ENCODE measurements at places on chromosomes 7 and 10.

DNA sequence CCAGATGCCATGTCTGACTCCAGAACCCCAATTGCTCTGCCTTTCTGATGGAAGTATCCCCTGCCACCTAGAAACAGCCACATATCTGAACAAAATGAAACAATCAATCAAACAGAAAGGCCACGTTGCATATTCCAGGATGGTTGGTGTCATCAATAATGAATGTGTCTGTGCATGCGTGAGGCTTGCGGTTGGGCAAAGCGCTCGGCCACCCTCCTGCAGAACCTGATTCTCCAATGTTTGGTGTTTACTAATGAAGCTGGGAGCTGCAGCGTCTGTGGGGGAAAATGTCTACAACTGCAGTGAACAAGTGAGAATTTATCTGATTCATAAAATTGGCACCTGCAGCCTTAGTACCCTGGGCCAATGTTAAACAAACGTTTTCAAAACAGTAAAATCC lies 121.2 kb upstream of the ADARB2 start:
- DNase-seq = no peak

GRCh38 chr10:13117841-13118783 lies 18.1 kb downstream of the OPTN start:
- no peak for DNase-seq

- DNase-seq = no peak
Observed at GRCh38 chr7:25982684-25983083, 169.3 kb upstream of the NFE2L3 start.

DNA sequence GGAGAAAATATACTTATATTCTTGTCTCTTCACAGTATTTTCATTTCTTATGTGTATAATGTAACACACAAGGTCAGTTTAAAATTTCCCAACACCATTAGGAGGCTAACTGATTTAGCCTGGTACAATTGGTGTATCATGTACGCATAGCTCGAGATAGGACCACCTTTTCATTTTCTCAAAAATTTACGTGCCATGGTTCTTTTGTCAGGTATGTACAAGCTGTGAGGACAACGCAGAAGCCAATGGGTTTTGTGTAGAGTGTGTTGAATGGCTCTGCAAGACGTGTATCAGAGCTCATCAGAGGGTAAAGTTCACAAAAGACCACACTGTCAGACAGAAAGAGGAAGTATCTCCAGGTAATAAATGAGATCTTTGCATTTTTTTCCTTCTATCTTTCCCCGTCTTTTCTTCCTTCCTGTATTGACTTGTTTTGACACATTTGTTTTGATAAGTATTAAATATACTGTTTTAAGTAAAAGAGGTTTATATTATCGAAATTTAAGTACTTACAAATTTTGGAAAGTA lies 55.0 kb downstream of the TRIM24 start:
- no peak for DNase-seq
